ENCODE measurements at places on chromosomes 16 and 17.

GRCh38 chr17:56630202-56630601 is 36.7 kb downstream of the NOG start:
- no peak for DNase-seq

- DNase-seq: peak; percentile 18
Observed at GRCh38 chr16:89453501-89454321, 36.6 kb downstream of the ANKRD11 start.

DNA sequence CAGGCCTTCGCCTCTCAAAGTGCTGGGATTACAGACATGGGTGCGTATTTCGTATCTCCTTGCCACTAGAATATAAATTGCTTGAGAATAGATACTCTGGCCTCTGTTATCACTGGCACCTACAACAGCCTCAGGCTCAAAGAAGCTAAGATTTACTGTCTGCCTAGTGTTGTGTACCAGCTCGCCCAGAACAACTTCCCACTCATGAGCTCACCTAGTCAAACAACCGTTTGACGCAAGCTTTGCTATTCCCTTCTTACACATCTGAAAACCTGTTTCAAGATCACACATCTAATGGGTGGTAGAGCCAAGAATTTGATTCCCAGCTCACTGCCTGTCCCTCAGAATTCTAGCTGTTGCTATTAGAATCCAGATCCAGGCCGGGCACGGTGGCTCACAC is 24.4 kb downstream of the MIS12 start:
- DNase-seq: no peak

- no peak for DNase-seq
Observed at GRCh38 chr17:5410594-5411272, 8.7 kb downstream of the NUP88 start.

GRCh38 chr17:41446806-41447205 is 6.0 kb upstream of the KRT38 start:
- DNase-seq: no peak

DNA sequence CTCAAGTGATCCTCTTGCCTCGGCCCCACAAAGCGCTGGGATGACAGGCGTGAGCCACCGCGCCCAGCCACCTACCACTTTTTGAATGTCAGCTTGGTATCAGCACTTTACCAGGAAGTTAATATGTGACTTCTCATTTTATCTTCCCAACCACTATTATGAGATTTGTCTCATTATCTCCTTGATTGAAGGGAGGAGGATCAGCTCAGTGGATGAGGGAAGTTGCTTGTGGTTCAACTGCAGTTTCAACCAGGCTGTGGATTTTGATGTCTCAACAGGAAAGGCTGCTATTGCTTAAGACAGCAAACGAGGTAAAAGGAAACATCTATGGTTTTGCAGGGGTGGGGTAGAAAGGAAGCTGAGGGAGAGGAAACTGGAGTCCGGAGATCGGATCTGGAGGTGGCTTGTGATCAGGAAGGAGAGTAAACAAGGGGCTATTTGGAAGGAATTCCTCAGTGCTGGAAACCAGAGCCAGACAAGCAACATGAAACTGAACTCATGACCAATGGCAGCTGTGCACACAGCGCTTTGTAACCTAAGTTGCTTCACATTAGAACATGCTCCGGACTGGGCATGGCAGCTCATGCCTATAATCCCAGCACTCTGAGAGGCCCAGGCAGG is 180.5 kb downstream of the VPS53 start:
- no peak for DNase-seq

GRCh38 chr17:8140065-8141029 is 11.9 kb downstream of the PER1 start:
- DNase-seq: no peak

DNA sequence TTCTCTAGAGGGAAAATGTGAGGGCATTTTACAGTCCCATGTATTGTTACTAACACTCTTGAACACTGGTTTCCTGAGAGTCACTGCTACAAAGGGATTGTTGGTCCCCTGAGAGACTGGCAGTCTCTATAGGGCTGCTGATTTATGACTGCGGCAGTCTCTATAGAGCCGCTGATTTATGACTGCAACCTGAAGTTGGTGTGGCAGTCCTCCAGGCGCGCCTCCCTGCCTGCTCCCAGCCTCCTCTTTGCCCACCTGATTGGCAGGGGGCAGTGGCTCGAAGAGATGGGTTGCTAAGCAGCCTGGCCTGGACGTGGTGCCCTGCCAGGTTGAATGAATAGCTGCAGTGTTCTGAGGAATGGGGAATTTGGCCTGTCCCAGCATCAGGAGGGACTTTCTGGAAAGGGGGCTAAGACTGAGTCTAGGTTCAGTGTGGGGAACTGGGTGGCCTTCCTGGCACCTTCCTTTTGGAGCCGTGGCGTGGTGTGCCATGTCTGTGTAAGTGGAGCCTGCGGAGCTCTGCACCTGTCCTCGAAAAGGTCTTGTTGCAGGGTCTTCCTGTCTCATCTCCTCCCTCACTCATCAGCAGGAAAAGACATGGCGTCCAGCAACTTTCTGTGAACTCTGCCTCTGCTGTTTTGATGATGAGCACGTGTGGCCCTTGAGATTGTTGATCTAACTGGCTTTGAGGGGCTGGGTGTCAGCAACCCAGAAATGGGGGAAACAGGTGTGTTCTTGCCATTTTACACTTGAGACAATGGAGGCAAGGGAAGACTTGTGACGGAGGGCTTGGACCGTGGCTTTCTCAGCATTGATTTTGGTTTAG is 24.9 kb downstream of the SAP30BP start:
- no peak for DNase-seq

GRCh38 chr16:49921791-49922456 is 66.0 kb upstream of the ZNF423 start:
- DNase-seq: no peak

DNA sequence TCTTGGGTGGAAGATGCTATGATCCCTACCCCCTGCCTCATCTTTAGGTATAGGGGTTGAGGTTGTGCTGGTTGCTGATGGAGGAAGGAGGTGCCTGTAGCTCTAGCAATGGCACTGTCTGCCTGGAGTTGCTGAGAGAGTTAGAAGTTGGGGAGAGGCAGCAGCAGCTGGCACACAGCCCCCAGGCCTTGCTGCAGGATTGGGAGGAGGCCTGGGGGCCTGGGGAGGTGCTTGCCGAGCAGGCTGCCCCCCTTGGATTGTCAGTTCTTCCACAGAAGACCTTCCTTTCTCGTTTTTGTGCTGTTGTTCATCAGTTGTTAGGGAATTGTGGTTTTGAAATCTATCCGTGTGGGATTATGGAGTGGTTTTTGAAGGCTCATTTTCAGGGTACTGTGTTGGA is 52.9 kb downstream of the SEC14L1 start:
- no peak for DNase-seq

DNA sequence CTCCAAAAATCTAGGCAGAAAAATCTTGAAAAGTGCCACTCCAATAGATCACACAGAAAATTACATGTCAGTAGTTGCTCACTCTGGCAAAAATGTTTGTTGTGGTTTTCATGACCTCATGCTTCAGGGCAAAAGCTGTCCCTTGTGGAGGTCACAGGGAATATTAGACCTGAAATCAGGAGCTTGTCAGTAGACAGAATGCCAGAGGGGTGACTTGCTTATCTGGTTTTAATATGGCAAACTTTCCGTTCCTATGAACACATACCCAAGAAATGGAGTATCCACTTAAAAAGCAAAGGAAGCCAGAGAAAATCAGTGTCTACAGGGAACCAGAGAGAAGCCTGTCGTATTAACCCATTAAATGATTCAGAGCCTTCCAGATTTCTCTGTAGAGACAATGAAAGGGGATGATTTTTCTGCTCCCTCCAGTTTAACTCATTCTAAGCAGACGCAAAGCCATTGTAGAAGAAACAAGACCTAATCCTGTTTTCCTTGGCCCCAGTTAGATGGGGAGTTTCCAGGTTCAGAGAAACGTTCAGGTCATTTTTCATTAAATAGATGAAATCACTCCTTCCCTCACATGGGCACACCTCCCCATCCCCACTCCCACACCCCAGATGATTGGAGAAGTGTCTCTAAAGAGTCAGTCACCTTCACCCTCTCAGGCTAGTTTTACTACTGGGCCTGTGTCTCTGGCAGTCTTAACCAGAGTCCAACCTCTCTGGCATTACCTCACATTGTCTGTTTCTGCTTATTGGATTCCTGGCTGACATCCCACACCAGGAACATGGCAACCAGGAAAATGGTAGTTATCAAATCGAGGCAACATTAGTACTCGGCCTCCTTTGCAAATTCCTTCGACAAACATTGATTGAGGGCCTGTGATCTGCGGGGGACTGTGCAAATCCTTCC is 6.0 kb downstream of the SOX9 start:
- no peak for DNase-seq

- no peak for DNase-seq
Observed at GRCh38 chr16:86778978-86779377, 200.6 kb downstream of the FOXL1 start.

DNA sequence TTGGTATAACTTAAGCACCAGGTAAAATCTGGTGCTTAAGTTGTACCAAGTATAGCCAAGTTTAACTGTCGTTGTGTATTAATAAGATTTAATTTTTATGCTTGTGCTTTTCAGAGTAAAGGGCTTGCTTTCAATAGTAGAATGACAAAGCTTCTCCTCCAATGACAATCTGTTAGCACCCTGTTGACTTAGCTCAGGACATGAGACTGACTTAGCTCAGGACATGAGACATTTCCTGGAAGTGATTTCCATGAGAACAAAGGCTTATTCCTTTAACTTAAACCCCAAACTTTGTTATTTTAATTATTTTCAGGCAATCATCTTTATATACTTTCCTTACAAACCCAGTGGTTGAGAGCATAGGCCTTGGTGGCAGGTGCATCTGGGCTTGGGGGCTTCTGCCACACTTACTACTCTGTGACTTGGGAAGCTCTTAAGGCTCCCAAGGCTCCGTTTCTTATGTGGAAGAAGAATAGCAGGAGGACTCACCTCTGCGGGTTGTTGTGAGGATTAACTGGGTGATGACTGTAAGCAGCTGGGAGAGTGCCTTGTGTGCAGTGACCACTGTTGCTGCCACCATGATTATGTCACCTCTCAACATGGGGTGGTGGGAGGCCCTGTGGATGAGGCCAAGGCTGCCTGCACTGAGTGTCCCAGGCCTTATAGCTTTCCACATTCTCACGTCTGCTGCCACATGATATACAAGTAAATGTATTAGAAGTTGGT is 59.4 kb upstream of the CMIP start:
- DNase-seq: no peak

GRCh38 chr16:21727344-21727743 is 63.6 kb downstream of the OTOA start:
- DNase-seq: no peak

- no peak for DNase-seq
Observed at GRCh38 chr16:4378999-4379690, 7.5 kb downstream of the VASN start.

GRCh38 chr17:21214777-21215541 is 998 bp upstream of the TMEM11 start:
- DNase-seq: no peak

- DNase-seq: no peak
Observed at GRCh38 chr16:57238682-57239081, 6.4 kb upstream of the ARL2BP start.

- DNase-seq: no peak
Observed at GRCh38 chr17:55681342-55681700, 41.3 kb downstream of the TMEM100 start.

DNA sequence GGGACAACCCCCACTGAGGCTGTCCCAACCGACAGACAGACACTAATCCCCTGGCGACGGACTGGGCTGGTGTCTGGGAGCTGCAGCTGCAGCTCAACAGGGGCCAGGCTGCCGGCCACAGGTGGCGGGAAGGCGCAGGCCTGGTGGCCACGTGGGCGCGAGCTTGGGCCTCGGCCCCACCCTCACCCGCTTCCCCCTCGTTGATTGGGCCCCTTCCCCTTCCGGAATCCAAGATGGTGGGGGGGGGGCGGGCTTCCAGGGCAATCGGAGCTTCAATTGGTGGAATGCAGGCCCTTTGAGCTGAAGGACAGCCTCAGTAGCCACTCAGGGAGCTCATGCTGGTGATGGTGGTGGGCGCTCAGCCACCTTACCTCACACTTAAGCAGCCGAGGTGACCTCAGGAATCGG is 8.7 kb upstream of the TBX4 start:
- DNase-seq: no peak

GRCh38 chr16:27531826-27532800 is 17.6 kb downstream of the GTF3C1 start:
- DNase-seq: no peak

- no peak for DNase-seq
Observed at GRCh38 chr17:69761011-69761410, 314.0 kb upstream of the KCNJ16 start.

DNA sequence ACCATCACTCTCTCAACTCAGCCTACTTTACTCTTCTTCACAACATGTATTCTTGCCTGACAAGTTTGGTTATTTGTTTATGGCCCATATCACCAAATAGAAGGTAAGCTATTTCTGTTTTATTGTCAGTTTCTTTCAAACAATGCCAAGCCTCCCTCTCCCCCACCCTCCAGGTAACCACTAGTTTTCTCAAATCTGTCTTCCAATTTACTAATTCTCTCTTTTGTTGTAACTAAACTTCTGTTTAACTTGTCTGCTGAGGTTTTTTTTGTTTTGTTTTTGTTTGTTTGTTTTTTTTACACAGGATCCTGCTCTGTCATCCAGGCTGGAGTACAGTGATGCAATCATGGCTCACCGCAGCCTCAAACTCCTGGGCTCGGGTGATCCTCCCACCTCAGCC is 34.9 kb downstream of the CHCT1 start:
- DNase-seq: no peak

GRCh38 chr17:2776589-2777241 is 19.5 kb upstream of the RAP1GAP2 start:
- no peak for DNase-seq

DNA sequence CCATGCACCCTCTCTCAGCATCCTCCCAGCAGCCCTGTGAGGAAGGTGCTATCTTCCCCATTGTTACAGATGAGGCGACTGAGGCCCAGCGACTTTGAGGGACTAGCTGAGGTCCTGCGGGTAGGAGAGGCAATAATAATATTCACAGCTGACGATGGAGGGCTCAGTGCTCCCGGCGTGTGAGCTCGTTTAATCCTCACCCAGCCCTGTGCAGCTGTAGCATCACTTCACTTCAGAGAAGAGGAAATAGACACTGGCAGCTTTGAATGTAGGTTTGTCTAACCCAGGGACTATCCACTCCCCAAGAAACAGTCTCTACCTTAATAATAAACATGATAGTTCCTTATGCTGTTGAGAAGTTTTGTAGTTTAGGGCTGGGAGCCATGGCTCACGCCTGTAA is 21.6 kb downstream of the LASP1 start:
- DNase-seq: no peak

GRCh38 chr17:62859146-62859545 is 51.0 kb upstream of the MARCHF10 start:
- no peak for DNase-seq

Measured in glomerular endothelial cell (primary cell).